CD4-positive, CD25-positive, alpha-beta regulatory T cell (primary cell): ENCODE measurements at places on chromosomes 7 and 10. TPM values are rescaled to one million over a fixed set of nuclear protein-coding genes. Genes with fewer than 3 reads are reported as not detected.

SHLD2 gene
- total RNA-seq: 30.5 TPM

LRRC18 gene
- not detected for total RNA-seq

TRUB1 gene
- 8.0 TPM for total RNA-seq

MCU gene
- total RNA-seq: 15.6 TPM

VSTM2A gene
- not detected for total RNA-seq

PAPOLB gene
- not detected for total RNA-seq

NUTM2A gene
- total RNA-seq: 0.86 TPM

TMEM196 gene
- total RNA-seq: not detected

TRIL gene
- not detected for total RNA-seq

SFTPA1 gene
- not detected for total RNA-seq

SLC26A5 gene
- total RNA-seq: not detected

LOXL4 gene
- total RNA-seq: not detected

EXOC4 gene
- 118 TPM for total RNA-seq

PNLIPRP3 gene
- total RNA-seq: not detected

CUBN gene
- total RNA-seq: 4.7 TPM
